Activated CD4-positive, CD25-positive, alpha-beta regulatory T cell treated with anti-CD3 and anti-CD28 coated beads, Interleukin-2, amount 50 U/mL, for 16 hours (primary cell): ENCODE measurements at places on chromosomes 3 and 15.

- no peak for DNase-seq
Measured at GRCh38 chr3:141243271-141243707, 11.7 kb downstream of the PXYLP1 start.

DNA sequence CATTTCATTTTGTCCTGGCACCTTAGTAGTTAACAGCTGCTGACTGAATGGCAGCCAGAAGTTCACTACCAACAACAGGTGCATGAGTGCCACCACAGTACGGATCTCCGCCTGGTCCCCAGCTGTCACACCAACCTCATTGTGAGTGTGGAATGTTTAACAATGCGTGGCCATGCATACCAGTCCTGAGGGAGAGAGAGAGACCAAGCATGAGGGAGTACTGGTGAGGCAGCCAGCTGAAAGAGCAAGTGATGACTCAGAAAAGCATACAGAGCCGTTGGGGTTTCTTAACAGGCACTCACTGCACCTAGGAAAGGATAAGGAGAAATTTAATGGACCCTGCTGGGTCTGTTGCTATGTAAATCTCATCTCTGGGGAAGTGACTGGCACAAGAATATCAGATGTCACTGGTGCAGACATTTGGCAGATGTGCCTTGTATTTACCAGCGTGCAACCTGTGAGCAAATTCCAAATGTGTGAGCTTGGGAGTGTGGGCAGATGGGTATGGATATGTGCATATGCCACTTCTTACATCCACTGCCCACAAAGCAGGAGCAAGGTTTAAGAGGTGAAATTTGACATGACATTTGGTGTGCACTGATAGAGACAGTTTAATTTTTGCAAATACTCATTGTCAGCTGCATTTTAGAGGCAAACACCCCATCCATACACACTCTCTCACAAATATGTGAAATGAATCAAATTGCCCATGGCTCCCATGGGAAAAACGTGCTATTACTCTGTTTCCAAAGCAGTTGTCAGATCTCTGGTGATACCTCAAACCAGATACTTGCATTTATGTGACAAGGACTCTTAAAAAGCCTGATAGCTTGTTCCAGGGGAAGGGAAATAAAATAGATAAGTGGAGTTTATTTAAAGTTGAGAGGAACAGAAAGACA, 245.2 kb upstream of the ARPP21 start:
- no peak for DNase-seq

GRCh38 chr3:182364323-182364722, 429.0 kb upstream of the ATP11B start:
- DNase-seq: no peak

- DNase-seq: no peak
Measured at GRCh38 chr3:35426366-35426958, 212.9 kb upstream of the ARPP21 start.

DNA sequence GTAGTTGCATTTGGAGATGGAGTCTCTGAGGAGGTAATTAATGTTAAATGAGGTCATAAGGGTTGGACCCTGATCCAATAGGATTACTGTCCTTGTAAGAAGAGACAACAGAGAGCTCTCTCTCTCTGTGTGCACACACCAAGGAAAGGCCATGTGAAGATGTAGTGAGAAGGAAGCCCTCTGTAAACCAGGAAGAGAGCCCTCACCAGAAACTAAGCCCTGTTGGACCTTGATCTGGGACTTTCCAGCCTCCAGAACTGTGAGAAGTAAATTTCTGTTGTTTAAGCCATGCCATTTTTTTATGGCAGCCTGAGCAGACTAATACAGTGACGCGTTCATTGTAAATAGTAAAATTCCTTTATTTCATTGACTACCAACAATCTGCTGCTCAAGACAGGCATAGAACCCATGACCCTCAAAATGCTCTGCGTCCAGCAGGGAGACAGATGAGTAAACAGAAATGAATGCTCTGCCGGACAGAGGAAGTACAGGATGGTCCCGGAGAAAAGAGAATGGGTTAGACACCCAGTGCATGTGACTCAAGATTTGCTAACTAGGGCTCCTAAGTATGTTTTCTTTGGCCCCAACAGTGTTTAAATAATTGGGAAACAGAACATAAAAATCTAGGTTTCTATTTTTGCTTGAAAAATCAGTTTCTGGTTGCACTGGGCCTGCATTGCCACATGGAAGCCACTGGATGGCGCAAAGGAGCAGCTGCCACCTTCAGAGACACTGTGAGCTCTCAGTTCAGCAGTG, 37.9 kb upstream of the TNFAIP8L3 start:
- no peak for DNase-seq

DNA sequence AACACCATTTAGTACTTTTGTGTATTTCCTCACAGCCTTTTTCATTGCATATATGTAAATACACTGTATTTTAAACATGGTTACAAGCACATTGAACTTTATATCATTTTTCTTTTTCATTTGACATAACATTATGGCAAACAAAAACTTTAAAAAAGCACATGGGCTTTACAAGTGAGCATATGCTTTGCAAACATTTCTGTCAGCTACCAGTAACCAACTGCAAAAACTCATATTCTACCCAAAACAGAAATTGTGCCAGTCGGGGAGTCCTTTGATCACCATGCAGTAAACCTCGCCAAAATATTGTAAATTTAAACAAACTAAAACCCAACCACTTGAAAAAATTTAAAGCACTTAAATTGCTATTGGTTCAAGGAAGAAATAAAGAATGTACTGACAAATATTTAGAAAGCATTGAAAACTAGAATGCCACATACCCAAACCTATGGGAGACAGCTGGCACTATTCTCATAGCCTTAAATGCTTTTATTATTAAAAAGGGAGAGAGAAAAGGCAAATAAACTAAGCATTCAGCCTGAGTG, 24.4 kb downstream of the ZNF710 start:
- DNase-seq: no peak

DNA sequence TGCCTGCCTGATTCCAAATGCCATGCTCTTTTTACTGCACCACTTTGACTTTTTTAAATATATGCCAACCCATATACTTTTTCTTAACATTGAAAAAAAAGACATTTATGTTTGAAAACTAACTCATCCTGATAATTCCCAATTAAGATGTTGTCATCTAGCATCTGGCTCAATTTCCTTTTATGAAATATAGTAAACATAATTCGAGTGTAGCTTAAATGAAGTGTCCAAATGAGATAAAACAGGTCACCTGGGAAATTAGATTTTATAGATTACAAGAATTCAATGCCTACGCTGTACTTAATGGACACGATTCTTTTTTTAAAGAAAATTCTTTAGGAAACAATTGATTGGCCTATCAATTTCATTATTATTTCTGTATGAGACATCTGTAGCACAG, 2.8 kb downstream of the MDFIC2 start:
- DNase-seq: no peak

DNA sequence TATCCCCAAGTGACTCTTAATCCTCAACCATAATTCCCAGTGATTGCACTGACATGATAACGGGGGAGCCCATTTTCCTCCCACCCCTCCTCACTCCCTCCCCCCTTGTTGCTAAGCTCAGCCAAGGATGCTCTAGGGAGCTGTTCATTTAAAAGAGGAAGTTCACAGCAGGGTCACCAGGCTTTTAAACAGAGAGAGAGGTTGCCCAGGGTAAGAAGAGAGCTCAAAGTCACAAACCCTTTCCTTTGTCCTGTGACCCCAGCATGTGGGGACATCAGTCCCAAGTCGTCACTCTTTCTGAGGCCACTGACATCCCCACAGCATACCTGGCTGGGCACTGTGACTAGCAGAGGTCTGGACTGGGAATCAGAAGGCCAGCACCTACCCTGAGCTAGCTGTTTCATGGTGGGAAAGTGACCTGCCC, 144.1 kb downstream of the RORA start:
- DNase-seq: no peak

DNA sequence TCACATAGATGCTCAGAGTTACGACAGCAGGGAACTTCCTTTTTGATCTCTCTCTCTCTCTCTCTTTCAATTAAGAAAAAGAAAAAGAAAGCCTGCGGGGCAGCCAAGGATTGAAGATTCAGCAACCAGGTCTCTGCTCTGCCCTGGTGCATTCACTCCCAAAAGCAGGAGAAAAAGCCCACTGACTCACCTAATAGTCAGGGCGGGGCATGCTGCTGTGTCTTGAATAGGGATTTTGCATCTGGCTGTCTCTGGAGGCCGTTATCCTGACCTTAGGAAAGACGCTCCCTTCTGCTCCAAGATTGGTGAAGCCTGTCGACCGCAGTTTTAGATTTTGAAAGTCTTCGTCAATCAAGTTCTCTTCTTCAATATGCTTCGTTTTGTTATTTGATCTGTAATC, 20.8 kb upstream of the ITGB5 start:
- no peak for DNase-seq

DNA sequence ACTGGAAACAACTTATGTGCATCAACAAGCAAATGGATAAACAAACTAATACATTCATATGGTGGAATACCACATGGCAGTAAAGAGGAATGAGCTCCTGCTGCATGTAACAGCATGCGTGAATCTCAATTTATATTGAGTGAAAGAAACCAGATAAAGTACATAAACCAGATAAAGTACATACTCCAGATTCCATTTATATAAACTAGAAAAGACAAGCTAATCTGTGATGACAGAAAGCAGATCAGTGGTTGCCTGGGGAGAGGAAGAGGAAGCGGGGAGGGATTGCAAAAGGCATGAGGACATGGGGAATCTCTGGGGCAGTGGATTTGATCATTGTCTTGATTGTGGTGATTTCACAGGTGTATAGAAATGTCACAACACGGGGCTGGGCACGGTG, 34.2 kb downstream of the LIMD1 start:
- DNase-seq: no peak

GRCh38 chr3:197549261-197549885, 6.4 kb downstream of the BDH1 start:
- no peak for DNase-seq

GRCh38 chr3:101292027-101292426, 28.3 kb downstream of the IMPG2 start:
- no peak for DNase-seq

DNA sequence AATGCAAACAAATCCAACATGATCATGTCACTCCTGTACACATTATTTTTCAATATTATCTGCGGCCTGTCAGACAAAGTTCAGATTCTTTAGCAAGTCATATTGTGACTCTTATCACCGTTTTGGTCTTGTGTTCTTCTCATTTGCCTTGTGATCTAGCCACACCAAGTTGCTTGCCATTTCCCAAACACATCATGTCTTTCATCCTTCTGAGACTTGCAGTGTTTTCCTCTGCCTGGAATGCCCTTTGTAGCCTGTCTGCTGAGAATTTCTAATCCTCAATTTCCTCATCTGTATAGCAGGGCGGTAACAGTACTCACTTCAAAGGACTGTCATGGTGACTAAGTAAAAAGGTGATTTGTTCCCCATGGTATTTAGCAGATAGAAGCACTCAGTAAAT, 135.0 kb downstream of the GREM1 start:
- DNase-seq: no peak

- no peak for DNase-seq
Measured at GRCh38 chr15:99014803-99015697, 7.5 kb upstream of the PGPEP1L start.
